ENCODE measurements at places on chromosomes 12 and 14.

DNA sequence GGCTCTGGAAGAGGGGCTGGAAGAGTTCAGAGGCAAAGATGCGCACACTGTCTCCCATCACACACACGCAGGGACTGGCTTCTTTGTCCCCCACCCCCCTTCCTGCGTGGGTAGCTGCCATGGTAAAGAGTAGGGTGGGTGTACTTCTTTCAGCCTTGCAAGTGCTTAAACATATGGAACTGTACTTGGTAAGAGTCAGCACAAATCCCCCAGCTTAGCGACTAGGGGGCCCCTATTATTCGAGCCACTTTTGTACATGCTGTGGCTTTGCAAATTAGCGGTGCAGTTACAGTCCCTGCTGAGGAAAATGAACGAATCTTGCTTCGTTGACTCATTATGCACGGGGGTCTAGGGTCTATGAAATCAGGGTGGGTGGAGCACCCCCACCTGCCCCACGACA, 123.8 kb downstream of the AACS start:
- no peak for DNase-seq

DNA sequence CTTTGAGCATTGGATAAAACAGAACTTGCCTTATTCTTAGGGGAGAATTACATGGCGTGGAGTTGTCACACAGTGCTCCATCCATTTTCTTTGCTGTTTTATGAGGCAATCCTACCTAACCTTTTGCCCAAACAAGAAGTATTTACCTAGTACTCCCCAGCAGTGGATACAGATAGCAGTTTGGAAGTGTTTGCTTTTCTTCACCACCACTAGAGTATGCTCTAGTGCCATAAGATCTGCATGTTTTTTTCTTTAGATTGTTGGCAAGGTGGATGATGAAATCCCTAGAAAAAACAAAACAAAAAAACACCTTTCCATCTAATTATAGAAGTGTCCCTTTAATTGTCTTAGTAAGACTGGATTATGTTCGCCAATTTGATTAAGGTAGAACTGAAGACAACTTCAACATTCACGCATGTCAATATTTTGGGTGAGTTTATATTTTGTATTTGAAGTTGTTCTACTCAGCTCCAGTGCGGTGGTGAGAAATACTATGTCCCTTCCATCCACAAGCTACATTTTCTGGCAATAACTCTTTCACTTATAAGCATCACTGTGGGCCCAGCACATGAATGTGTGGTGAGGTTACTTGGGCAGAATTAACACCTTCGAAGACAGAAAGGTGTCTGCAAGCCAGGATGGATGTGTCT, 23.6 kb upstream of the TMEM260 start:
- DNase-seq: peak; percentile 8

DNA sequence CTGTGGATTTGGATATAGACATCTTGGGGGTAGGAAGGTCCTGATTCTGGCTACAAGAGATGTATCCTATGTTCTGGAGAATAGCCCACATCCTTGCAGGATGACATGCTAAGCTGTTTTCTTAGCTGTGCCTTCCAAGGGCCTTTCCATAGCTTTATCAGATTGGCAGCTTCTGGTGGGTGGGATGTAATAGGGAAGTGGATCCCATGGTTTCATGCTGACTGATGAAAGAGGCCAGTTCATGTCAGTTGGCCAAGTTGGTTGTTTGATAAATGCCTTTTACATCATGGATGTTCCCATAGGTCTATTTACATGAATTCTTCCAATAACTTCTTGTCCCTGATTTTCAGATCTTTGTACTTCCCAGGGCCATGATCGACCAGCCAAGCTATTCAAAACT, 169.1 kb upstream of the RMST start:
- no peak for DNase-seq

DNA sequence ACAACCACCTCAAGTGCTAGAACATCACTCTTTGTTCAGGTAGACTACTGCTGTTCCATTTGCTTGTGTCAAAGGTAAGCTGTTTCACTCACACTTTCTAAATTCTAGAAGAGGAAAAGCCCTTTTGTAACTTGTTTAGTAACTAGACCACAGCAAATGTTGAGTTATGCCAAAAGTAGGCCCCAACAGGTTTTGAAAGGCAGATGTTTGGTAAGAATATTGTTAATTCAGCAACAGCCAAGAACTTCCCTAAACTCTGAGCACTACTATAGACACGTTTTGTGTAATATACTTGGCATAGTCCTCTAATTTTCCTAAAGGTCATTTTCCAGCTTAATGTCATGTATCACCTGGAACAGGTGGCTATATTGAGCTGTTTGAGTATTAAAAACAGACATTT, 79.0 kb downstream of the DCAF5 start:
- DNase-seq: no peak

GRCh38 chr12:95339086-95339788, 121.6 kb downstream of the VEZT start:
- no peak for DNase-seq

- peak; percentile 79 for DNase-seq
These were observed 58.1 kb upstream of the PCED1B start for GRCh38 chr12:47021298-47021697.

DNA sequence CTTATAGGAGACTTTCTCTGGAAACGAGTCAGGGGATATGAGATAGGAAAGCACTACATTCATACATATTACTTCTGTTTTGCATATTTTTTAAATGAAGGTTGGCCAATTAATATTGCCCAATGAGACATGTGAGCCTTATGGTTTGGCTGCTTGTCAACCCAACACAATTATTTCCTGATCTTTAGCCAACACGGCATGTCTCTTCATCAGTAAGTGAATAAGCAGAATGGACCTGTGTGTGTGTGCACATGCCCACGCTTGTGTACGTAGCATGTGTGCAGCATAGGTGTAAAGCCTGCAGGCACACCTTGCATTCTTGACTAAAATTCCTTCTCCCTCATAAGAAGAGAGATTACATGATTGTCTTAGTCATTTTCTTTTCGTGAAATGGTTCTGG, 88.3 kb downstream of the STON2 start:
- no peak for DNase-seq

DNA sequence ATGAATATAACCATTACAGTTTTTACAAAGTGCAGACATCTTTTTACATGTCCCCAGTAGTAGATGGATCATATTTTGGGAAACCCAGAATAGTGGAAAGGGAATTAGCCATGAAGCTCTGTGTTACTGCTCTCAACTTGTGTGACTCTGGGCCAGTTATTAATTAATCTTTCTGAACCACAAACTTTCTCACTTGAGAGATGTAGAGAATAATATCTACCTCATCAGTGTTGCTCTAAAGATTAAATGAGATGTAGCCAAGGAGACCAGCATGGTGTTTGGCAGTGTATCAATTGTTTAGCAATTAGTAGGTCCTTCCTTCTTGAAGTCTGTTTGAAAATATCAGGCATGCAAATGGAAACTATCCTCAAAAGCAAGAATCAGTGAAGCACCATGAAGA, 169.2 kb downstream of the TMTC2 start:
- no peak for DNase-seq

Measured in fibroblast of skin of left quadriceps (primary cell).